Fibroblast of the conjunctiva (primary cell): ENCODE measurements at places on chromosomes 2 and 18.

DNA sequence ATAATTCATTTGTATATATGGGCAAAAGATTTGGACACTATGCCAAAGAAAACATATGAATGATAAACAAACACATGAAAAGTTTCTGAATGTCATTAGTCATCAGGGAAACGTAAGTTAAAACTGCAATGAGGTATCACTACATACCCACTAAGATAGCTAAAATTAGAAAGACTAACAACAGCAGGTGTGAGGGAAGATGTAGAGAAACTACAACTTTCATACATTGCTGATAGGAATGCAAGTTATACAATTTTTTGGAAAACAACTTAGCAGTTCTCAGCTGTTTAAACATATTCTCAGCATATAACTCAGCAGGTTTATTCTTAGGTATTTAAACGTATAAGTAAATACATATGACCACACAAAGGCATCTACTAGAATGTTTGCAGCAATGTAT lies 563.5 kb upstream of the KLHL29 start:
- no peak for DNase-seq

- DNase-seq: no peak
Observed at GRCh38 chr2:189841019-189841418, 56.8 kb downstream of the PMS1 start.

- no peak for DNase-seq
Observed at GRCh38 chr2:23376972-23377371, 8.0 kb upstream of the KLHL29 start.

DNA sequence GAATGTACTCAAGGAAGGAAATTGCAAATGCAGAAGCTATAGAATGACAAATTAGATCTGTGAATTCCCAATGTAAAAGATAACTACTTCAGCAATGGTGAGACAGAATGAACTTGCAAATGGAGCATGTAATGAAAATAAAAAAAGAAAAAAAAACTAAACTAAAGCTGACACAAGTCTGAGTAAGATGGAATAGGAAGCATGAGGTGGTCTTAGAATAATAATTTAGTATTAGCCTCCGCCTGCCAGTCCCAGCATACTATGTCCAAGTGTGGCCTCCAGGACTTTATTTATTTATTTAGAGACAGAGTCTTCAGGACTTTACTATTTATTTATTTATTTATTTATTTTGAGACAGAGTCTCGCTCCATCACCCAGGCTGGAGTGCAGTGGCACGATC lies 37.4 kb upstream of the SLC39A10 start:
- DNase-seq: no peak

- DNase-seq: no peak
Observed at GRCh38 chr2:60861736-60862135, 19.6 kb upstream of the REL start.

- no peak for DNase-seq
Observed at GRCh38 chr2:193556766-193557470, 1362.2 kb upstream of the TMEFF2 start.

DNA sequence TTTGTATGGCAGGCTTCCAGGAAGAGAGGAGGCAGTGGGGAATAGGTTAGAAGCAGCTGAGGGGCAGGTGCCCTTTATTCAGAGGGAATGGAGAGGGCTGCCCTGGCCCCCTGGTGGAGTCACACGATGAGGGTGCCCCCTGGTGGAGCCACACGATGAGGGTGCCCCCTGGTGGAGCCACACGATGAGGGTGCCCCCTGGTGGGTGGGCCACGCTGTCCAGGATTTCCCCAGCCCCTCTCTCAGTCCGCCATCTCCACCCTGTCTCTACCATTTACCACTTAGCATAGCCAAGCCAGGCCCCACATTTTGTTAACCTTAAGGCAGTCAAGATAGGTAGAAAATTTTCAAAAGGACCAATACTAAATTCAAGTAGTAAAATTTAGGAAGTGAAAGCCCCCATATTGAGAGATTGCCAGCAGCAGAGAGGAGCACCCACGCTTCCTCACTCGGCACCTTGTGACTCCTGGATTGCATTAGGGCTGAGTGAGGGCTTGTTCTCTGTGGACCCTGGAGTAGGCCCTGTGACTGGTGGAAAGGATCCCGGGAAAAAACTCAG lies 10.4 kb upstream of the FAM228A start:
- no peak for DNase-seq

- no peak for DNase-seq
Observed at GRCh38 chr18:26745288-26746181, 120.0 kb downstream of the AQP4 start.
